ENCODE measurements at places on chromosomes 2 and 18. TPM values are rescaled to one million over a fixed set of nuclear protein-coding genes. Genes with fewer than 3 reads are reported as not detected.
A peak's percentile ranks its signal among the peaks of the same experiment; 100 is the strongest.

Gene DSG1
- not detected for total RNA-seq

Gene GNAL
- 9.7 TPM for total RNA-seq

Gene ETAA1
- total RNA-seq: 14.7 TPM

DNA sequence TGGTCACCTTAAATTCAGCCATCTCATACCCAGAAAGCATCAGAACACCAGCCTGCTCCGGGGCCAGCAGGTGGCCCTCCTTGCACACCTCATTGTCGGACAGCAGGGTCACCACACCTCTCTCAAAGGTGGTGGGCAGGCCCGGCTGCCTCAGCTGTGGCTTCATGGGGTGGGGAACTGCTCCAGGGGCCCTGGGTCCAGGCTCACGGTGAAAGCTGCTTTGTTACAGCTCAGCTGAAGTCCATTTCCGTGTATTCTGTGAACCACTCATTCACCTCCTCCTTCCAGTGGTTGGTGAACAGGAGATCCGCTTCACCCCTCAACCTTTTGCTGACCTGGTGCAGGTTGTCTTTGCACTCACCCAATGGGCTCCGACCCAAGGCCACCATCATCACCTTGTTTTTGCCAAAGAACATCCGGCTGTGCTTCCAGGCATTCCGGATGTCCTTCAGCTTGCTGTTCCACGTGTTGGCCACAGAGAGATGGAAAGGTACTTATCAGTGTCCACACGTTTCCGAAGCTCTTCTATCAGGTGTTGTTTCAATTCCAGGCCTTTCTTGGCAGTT, 78.6 kb upstream of the LDLRAD4 start:
- no peak for DNase-seq

DNA sequence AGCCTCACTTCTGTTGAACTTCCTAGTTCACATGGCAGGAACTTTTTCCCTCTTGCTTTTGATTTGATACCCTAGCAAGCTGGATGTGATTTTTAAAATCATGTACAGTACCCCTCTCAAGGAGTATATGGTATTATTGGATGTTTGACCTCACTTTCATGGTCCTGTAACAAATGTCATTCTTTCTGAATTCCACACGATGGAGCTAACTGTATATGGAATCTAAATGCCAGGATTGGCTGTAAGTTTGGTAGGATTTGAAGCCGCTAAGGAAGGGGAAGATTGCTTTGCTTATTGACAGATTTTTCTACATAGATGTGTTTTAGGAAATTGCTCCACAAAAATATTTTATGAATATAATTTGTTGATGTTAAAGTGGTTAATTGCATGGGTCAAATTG, 18.3 kb downstream of the MAIP1 start:
- DNase-seq: peak; percentile 47

DNA sequence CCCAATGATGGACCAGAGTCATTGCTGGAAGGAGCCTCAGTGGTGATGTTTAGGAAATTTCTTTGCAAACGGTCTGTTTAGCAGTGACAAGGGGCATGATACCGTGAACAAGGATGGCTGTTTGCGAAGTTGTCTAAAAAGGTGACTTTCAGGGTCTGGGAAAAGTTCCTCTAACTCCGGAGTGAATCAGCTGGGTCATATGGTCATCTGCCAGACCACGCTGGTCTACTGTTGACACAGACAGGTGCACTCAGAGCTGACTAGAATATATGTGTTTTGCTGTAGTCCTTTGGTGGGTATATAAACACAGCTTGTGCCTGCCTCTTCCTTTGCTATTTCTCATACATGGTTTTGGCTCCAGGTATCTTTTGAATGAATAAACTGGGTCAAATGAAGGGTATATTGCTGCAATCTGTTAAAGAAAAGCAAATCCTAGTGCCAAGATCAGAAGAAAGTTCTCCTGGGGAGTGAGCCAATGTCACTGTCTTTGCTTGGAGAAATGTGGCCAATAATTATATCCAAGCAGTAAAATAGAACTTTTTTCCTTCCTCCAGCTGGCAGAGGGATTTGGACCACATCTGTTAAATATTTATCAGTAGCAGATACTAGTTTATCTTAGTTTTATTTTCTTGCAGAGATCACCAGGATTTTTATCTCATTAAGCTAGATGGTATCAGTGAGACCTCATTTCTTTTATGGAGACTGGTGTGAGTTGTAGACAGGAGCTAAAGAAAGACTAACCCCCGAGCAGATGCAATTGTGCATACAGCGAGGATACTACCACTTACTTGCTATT, 286.0 kb downstream of the TRIB2 start:
- no peak for DNase-seq

GRCh38 chr2:114122930-114123329, 233.0 kb downstream of the ACTR3 start:
- DNase-seq: peak; percentile 32

GRCh38 chr2:44768438-44769236, 172.9 kb upstream of the SIX3 start:
- peak; percentile 32 for DNase-seq

Measured in kidney (tissue), 22 donors.